Trophoblast cell (in vitro differentiated cells and primary cell): ENCODE measurements at places on chromosomes 6 and 20.

DNA sequence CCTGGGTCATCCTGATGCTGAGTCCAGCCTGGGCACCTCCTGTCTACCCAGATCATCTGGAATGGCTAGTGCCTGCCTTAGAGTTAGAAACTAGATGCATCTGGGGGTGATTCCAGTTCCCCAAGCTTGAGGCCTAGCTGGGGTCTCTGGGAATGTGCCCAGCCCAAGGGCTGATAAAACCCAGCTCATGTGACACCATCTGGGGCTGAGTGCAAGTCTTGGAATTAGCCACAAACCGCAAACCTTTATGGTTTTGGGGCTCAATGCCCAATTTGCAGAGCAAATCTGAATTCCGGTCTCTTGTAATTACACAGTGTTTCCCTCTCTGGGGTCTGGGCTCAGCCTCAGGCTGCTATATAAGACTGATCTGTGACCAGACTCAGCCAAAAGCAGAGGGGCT is at the start of gene BPIFB4:
BPIFB4 (plus strand) TSS at position 385 of the 400 bp plus-strand sequence. CDS start 1,884 bp downstream, outside the sequence.
- H3K36me3 ChIP-seq, result no peaks in the 10 kb centered on the region
- no peak for DNase-seq
- no peak within 1 kb of the TSS for H3K27ac ChIP-seq
- H3K4me1 ChIP-seq, result peaks cover 6% of the 10 kb centered on the region
- H3K27me3 ChIP-seq, result no peaks in the 10 kb centered on the region
- H3K4me3 ChIP-seq, result no peak within 1 kb of the TSS

GRCh38 chr6:19669206-19669605 is 168.0 kb upstream of the ID4 start:
- no peaks in the 10 kb centered on the region for H3K36me3 ChIP-seq
- H3K27me3 ChIP-seq, result no peaks in the 10 kb centered on the region
- no peaks in the 10 kb centered on the region for H3K4me1 ChIP-seq
- H3K4me3 ChIP-seq, result no peak overlapping the region

DNA sequence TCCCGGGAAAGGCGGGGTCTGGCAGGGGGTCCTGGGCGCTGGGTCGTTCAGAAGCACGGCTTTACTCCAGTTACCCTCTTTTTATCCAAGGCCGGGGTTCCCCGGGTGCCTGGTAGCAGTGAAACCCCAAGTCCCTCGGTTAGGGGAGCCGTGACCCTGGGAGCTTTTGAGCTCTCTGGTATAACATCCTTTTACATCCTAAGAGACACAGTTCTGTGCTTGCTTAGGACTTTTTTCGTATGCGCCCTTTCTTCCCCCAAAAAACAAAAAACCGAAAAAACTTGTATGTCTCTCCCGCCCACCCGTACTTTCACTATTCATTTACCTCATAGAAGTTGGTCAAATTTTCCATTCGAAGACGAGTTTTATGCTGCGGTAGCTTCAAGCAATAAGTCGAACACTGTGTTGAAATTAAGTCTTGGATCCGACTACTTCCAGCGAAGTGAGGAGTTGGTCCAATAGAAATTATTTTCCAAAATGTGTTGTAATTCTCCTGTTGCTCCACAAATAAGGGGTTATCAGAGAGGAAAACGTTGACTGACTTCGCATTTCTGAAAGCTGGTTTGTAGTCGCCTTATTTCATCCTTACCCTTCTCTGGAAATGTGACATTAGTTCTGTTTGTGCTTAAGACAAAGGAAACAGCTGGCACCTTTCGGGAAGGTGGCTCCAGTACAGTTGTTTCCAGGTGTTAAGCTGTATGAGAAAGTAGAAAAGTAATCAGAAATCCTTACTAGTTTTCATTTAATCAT is 816 bp upstream of the MAN1A1 start:
- peak; percentile 50 for DNase-seq
- H3K36me3 ChIP-seq, result no peaks in the 10 kb centered on the region
- H3K4me1 ChIP-seq, result peaks cover 7% of the 10 kb centered on the region
- peak overlapping the region; percentile 44 for H3K27ac ChIP-seq
- no peaks in the 10 kb centered on the region for H3K27me3 ChIP-seq
- peak overlapping the region; percentile 100 for H3K4me3 ChIP-seq

GRCh38 chr20:22394583-22394982 is 189.8 kb downstream of the FOXA2 start:
- H3K27me3 ChIP-seq, result no peaks in the 10 kb centered on the region
- no peak overlapping the region for H3K27ac ChIP-seq
- H3K36me3 ChIP-seq, result no peaks in the 10 kb centered on the region
- H3K4me1 ChIP-seq, result no peaks in the 10 kb centered on the region
- no peak overlapping the region for H3K4me3 ChIP-seq

DNA sequence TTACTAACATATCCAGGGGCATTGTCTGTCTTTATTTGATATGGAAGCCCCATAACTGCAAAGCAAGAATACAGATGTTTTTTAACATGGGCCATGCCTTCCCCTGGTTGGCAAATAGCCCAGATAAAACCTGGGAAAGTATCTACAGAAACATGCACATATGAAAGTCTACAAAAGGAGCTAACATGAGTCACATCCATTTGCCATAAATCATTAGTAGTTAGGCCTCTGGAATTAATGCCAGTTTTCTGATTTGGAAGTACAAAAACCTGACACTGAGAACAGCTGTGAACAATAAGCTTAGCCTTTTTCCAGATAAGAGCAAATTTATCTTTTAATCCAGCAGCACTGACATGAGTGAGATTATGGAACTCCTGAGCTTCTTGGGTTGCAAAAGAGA is 418.0 kb upstream of the IMPG1 start:
- no peaks in the 10 kb centered on the region for H3K27me3 ChIP-seq
- peaks cover 7% of the 10 kb centered on the region for H3K4me1 ChIP-seq
- peak overlapping the region; percentile 87 for H3K27ac ChIP-seq
- H3K4me3 ChIP-seq, result no peak overlapping the region
- peak; percentile 43 for DNase-seq

DNA sequence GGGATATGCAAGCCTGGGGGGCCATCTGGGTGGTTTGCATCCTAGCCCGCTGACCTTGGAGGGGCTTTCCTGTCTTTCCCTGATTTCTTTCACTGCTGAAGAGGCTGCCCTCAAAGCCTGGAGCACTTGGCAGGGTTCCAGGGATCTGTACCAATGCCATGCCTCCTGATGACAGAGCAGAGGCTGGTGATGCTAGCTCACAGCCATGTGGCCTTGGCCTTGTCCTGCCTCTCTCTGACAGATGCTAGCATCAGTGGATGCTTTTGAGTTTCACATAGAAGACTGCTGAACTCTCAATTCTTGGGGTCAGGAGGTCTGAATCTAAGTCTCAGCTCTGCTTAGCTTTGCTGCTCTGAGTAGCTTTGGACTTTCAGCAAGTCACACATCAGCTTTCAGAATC is 21.9 kb upstream of the RREB1 start:
- H3K27me3 ChIP-seq, result no peaks in the 10 kb centered on the region
- H3K4me1 ChIP-seq, result peaks cover 8% of the 10 kb centered on the region
- H3K36me3 ChIP-seq, result no peaks in the 10 kb centered on the region
- H3K4me3 ChIP-seq, result no peak overlapping the region
- no peak overlapping the region for H3K27ac ChIP-seq

GRCh38 chr20:35013421-35014411 is 58.0 kb downstream of the MYH7B start:
- H3K4me3 ChIP-seq, result no peak overlapping the region
- H3K4me1 ChIP-seq, result peaks cover 32% of the 10 kb centered on the region
- peaks cover 35% of the 10 kb centered on the region for H3K36me3 ChIP-seq
- H3K27ac ChIP-seq, result peak overlapping the region; percentile 35
- no peaks in the 10 kb centered on the region for H3K27me3 ChIP-seq

DNA sequence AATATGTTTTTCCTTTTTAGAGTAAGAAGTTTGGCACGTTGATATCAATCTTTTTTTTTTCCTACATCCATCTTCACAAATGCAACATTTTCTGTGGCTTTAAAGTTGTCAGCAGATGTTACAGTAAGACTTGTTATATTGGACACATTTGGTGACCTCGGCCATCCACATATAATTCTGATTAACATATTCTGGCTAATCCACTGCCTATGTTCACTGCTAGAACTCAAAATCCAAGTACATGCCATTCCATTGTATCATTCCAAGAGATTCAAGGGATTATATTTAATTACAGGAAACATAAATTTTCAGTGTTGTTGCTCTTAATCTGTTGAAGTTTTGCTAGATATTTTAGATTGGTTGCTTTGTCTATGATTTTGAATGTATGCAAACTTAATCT is 367.6 kb downstream of the TENT5A start:
- no peak for DNase-seq
- no peak overlapping the region for H3K4me3 ChIP-seq
- H3K4me1 ChIP-seq, result no peaks in the 10 kb centered on the region
- no peaks in the 10 kb centered on the region for H3K36me3 ChIP-seq
- no peak overlapping the region for H3K27ac ChIP-seq

DNA sequence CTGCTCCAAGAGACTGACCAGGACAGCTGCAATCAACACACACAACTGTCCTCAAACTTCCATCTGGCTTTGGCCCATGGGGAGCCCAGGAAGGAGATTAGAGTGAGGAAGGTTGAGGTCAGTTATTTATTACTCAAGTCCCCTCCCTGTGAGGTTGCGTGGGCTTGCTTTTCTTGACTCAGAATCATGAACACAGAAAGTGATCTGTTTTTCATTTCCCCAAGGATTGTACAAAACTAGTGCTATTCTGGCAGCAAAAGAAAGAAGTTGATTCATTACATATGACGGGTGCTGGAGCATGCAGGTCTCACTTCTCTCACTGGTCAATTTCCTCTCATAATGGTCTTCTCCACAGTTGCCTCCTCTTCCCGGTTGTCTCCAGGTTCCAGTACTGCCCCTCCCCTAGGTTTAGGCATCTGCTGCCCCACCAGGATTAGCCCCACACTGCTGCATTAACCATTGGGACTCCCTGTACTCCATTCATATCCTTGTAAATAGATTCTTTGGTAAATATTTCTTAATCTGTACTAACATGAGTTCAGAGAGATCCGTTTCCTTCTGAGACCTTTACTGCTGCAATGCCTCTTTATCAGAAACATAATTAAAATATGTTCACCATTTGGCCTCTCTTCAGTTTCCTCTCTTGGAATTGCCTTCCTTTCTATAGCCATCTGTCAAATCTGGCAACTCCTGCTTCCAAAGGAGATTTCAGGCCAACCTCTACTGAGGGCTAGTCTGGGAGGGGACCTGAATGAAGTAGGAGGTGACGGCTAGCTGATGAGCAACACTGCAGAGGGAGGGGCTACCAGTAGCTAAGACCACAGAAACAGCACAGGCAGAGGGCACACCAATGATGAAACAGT is 888.8 kb downstream of the QKI start:
- no peak overlapping the region for H3K4me3 ChIP-seq
- no peaks in the 10 kb centered on the region for H3K27me3 ChIP-seq
- no peaks in the 10 kb centered on the region for H3K36me3 ChIP-seq
- no peak for DNase-seq
- H3K27ac ChIP-seq, result no peak overlapping the region
